Retina (tissue), 1 donor: ENCODE measurements at places on chromosomes 7 and 10.

DNA sequence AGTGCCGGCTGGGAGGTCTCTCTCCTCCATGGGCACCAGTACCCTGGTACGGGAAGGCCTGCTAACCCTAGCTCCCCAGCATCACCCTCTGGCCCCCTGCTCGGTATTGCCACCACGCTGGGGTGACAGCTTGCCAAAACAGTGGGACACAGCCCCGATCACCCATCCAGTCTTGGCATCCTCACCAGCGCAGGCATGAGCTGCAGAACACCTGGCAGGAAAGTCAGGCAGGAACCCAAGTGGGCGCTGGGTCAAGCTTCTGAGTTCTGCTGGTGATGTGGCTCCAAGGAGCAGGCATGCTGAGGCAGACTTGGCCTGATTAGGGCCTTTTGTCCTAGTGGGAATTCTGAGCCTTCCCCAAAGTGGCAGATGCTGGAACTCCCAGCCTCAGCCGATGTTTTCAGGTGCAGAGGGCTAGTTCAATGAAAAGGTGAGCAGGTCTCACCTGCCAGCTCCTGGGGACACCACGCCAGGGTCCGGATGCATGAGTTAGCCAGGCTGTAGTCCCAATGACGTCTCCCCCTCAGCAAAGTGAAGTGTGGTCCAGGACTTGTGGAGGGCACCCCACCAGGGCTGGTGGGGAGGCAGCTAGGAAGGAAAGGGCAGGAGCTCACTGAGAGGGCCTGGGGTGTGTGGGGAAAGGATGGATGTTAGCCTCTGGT lies 8.5 kb upstream of the ZNF22 start:
- DNase-seq: no peak

- no peak for DNase-seq
Observed at GRCh38 chr10:30037620-30038336, 21.6 kb downstream of the JCAD start.

GRCh38 chr7:20107582-20107981 lies 109.6 kb downstream of the MACC1 start:
- no peak for DNase-seq

DNA sequence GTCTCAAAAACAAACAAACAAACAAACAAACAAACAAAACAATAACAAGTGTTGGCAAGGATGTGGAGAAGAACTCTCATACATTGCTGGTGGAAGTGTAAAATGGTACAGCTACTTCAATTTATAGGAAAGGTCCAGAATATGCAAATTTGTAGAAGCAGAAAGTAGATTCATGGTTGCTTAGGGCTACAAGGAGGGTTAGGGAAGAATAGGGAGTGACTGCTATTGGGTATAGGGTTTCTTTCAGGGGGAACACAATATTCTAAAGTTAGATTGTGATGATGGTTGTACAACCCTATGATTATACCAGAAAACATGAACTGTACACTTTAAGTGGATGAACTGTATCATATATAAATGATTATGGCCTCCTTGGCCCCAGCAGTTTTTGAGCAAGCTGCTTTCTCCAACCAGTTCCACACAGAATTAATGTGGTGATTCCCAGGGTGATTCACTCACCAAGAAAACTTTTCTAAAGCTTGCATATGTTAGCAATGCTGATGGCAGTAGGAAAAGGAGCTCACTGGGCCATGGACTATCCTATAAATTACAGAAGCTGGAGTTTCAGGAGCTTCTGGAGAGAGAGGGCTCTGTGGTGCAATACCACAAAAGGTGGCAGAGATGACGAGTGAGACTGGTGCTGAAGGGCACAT lies 52.8 kb upstream of the KCNIP2 start:
- DNase-seq: no peak
